ENCODE measurements at places on chromosomes 2 and 18.

DNA sequence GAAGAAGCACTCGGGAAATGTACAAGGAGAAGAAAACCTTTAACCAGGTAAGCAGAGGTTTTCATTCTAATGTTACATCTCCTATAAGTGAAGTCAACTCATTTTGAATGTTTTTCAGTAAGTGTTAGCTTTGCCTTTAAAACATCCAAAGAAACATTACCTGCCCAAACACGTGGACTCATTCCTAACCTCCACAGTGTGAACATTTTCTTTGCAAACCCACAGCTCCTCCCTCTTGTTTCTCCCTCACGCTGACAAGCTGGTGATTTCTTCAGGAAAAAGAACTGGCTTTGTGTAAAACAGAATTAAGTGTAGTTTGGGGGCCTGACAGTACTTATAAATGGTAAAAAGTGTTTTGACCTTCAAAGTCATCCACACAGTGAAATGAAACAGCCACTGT, 72.5 kb downstream of the MTCL1 start:
- DNase-seq = no peak

GRCh38 chr2:190640117-190640516, 8.8 kb upstream of the NAB1 start:
- no peak for DNase-seq

DNA sequence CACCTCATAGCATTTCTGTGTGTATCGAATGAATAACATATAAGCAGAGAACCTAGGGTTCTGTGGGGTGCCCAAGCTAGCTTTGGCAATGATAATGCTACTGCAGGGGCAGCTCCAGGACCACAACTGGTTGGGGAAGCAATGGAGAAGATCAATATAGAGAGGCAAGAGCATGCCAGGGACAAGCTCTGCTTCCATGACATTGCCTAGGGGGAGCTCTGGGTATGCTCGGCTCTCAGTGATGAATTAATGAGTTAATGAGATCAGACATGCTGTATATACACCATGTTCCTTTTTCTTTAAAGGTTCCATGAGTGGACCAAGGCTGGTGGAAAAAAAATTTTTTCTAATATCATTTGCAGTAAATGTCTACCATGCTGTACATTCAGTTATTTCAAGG, 618.4 kb downstream of the BCL11A start:
- DNase-seq = no peak

GRCh38 chr2:29522951-29523669, 398.3 kb downstream of the ALK start:
- DNase-seq = no peak

GRCh38 chr2:146659976-146660375, 1184.9 kb upstream of the ACVR2A start:
- no peak for DNase-seq

GRCh38 chr18:11747731-11748130, 58.7 kb downstream of the GNAL start:
- DNase-seq = no peak

DNA sequence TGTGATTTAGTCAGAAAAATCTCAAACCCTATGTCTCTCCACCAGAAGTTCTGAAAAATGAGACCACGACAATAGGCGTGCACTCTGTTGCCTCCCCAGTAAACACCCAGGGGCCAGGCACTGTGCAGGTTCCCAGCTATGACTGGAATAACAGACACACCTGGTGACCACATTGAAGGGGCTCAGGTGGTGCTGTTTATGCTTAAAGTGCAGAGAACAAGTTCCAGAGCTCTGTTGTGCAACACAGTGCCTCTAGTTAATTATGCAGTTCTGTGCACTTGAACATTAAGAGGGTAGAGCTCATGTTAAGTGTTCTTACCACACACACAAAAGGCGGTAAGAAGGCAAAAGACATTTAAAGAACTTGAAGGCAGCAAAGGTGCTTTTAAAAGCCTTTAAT, 52.6 kb upstream of the AFF3 start:
- no peak for DNase-seq

- DNase-seq = no peak
These were observed 37.2 kb downstream of the MCFD2 start for GRCh38 chr2:46878240-46878877.

DNA sequence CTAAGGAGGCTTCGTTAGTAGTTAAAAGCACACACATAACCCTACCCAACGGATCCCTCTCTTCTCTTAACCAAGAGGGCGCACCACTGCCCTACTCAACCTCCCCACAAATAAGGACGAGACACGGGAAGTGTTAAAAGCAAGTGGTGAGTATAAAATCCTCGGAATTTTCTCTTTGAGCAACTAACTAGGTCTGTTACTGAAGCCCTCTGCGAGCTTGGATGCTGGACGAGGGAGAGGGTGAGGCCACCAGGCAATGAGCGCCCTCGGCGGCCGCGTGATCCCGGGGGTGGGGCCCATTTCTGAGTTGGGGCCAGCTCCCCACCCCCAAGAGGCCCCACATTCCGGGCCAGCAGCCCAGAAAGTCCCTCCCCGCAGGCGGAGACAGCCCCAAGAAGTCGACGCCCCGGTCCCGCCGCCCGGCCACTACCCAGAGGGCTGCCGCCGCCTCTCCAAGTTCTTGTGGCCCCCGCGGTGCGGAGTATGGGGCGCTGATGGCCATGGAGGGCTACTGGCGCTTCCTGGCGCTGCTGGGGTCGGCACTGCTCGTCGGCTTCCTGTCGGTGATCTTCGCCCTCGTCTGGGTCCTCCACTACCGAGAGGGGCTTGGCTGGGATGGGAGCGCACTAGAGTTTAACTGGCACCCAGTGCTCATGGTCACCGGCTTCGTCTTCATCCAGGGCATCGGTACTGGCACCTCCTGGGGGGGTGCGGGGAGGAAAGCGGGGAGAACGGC, at the start of gene CYBRD1:
Gene CYBRD1 (plus strand): TSS at position 423 of the 736 bp plus-strand sequence. CDS start 72 bp downstream, at position 495.
- DNase-seq = no peak

DNA sequence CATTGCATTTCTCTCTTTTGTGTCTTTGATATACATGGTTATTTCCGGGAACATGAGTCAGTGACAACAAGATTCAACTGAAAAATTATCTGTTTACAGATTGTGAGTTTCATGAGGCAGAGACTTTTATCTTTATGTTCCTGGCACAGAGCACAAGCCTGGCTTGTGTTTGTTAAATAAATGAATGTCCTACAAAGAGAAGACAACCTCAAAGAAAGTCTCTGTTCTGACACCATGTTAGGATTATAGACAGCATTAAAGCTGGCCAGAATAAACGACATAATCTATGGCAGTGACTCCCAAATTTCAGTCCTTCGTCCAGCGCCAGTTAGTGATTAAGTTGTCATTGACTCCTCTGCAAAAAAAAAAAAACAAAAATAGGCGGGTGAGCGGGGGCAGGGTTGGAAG, 97.4 kb upstream of the DNAJC10 start:
- no peak for DNase-seq

GRCh38 chr18:27704736-27705361, 472.1 kb downstream of the CDH2 start:
- no peak for DNase-seq

DNA sequence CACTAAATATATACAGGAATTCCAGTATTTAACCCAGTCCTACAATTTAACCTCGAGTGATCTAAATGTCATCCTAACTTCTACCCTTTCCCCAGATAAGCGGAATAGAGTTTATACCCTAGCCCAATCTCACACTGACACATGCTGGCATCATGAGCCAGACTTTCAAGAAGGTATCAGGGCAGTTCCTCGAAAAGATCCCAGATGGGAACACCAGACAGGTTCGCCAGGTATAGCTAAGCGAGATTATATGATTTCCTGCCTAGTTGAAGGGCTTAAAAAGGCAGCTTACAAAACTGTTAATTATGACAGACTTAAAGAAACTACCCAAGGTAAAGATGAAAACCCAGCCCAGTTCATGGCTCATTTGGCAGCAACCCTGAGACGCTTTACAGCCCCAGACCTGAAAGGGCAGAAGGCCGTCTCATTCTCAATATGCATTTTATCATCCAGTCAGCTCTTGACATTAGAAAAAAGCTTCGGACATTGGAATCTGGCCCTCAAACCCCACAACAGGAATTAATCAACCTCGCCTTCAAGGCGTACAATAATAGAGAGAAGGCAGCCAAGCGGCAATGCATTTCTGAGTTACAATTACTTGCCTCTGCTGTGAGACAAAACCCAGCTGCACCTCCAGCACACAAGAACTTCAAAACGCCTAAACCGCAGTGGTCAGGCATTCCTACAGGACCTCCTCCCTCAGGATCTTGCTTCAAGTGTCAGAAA, 668.2 kb upstream of the PKDCC start:
- no peak for DNase-seq

DNA sequence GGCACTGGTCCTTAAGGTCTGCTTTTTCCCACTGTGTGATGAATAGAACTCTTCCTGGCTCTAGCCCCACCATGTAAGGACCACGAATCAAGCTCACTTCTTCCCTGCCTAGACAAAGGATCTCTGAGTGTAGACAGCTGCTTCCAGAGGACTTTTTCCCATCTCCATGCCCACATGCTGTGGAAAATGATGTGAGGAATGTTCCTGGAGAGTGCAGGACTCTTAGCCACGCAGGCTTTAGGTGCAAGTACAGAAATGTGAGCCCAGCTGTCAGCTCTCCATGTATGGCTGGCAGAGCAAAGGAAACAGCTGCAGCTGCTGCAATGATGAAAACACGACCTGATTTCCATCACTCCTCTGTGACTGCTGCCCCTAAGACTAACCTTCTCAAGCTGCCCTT, 35.5 kb downstream of the NXPH2 start:
- DNase-seq = no peak

DNA sequence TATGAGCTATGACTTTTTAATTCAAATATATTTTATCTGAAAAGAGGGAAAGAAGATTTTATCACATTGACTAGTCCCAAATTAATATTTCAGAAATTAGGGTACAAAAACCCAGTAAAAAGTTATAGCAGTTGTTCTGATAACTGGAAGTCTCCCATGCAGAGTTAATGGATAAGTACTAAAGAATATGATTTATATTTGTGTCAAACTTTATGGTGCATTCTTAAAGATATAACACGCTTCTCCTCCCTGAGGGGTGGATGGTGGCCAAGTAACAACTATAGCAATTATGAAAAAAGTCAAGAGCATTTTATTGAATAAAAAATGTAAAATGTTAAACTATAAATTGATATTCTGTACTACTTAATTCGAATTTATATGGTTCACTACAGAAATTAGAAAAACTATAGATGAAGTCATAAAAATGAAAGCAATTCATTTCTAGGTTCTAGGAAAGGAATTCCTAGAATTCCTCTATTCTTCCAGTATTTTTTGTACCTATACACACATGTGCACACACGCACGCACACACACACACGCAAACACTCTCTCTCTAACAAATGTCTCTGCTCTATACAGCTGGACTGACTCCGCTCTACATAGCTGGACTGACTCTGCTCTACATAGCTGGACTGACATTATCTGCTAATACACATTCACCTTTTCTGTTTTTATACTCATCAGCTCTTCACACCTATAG, 111.3 kb downstream of the PRELID3A start:
- DNase-seq = no peak

DNA sequence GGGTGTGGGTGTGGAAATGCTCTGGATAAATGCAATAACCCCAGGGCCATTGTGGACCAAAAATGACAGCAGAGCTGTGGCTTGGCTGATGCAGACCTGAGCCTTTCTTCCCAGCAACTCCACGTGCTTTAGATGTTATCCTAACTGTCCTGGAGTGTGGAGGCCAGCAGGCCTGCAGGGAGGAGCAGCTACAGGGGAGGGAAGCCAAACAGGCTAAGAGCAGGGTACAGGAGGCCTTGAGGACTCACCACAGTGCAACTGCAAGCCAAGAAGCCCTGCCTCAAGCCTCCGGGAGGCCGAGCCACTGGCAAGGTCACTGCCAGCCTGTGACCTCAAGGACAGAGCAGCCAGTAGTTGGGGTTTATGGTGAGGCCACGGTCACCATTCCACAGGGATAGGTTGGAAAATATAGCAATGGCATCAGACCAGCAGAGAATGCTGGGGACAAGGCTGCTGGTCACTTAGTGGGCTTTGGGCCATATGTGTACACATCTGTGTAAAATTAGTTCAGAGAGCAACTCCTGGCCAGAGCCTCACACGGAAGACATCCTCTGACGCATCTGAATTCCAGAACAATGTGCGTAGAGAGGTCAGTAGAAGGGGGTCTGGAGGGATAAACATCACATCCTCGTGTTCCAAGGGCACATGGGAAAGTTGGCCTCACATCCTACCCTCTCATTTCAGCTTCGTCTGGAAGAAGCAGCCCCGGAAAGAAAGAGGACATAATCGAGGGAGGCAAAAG, 76.2 kb upstream of the UPP2 start:
- no peak for DNase-seq

DNA sequence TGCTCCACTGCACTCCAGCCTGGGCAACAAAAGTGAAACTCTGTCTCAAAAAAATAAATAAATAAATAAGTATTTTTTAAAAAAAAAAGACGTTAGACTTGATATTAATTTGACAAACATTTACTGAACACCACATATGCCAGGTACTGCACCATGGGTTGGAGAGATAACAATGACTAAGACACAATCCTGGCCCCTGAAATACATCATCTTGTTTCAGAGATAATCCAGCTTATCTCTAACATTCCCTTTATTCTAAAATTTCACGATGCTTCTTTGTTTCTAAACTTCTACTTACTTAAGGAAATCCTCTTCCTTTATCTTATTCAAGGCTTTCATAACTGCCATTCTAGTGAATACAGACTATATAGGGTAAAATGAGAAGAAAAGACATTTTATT, 55.0 kb upstream of the PEX13 start:
- no peak for DNase-seq

DNA sequence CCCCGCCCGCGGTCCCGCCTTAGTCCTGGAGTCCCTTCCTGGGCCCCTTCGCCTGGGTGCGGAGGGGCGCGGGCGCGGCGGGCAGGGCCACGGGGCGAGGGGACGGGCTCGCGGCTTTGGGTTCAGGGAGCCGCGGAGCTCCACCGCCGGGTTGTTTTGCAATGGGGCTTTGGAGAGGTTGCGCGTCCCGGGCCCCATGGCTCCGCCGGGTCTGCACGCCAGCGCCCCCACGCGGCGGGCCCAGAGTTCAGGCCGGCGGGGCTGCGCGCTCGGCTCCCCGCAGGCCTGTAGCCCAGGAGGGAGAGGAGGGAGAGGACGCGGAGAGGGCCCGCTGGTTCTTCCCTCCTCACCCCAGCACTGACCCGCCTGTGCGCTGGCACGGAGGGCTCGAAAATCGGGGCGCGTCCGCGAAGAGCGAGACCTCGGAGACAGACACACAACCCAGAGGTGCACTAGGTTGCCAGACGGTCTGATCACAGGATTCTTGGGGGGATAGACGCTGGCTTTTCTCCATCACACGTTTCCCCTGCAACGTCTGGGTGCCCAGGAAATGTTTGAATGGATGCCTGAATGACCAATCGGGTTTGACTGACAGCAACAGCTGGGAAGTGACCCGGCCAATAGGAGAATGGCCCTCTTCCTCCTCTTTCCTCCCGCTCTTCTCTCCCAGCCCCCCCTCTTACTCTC, 4.9 kb upstream of the SIX2 start:
- DNase-seq = no peak
